CD8-positive, alpha-beta memory T cell (primary cell): ENCODE measurements at places on chromosomes 7 and 10.

DNA sequence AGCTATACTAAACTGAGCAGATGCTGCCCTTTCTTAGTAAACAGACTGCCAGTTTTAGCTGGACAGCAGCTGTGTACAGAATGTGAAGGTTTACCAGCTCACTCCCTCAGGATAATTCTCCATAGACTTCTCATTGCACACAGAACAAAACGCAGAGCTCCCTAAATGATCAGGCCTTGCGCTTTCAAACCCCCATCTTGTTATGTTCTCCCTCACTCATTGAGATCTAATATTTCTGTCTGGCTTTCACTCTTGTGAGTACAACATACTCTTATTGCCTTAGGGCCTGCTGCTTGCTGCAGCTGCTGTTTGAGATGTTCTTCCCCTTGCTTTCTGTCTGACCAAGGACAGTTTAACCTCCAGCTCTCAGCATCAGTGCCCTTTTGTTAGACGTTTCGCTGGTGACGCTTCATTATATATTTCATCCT lies 17.3 kb downstream of the VWDE start:
- no peaks in the 10 kb centered on the region for H3K4me1 ChIP-seq
- H3K27me3 ChIP-seq, result no peaks in the 10 kb centered on the region
- no peaks in the 10 kb centered on the region for H3K36me3 ChIP-seq
- H3K27ac ChIP-seq, result peak overlapping the region; percentile 10
- DNase-seq, result no peak
- H3K4me3 ChIP-seq, result no peak overlapping the region

- no peak overlapping the region for H3K27ac ChIP-seq
- no peak overlapping the region for H3K4me3 ChIP-seq
- peak; percentile 73 for DNase-seq
- peaks cover 26% of the 10 kb centered on the region for H3K36me3 ChIP-seq
- H3K27me3 ChIP-seq, result no peaks in the 10 kb centered on the region
These were observed 10.9 kb downstream of the SEC31B start for GRCh38 chr10:100508691-100509150.

GRCh38 chr7:81590131-81590530 lies 179.7 kb downstream of the HGF start:
- H3K27ac ChIP-seq, result no peak overlapping the region
- no peaks in the 10 kb centered on the region for H3K36me3 ChIP-seq
- H3K4me1 ChIP-seq, result no peaks in the 10 kb centered on the region
- H3K27me3 ChIP-seq, result no peaks in the 10 kb centered on the region
- no peak overlapping the region for H3K4me3 ChIP-seq

DNA sequence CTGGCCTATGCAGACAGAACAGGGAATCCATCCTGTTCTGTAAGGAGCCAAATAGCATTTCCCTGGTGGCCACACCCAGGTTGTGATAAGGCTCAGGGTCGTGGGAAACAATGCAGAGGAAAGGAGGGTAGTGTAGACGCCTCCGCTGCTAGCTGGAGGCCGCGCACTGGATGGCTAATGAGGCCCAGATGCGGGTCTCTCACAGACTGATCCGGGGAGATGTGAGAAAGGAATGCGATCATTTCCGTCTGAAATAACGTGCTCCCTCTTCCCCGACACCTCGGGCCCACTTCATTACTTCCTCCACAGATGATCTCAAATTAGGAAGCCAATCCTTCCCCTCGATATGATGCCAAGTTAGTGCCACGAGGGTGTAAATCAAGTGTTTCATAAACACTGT lies 203.3 kb downstream of the TAX1BP1 start:
- no peak overlapping the region for H3K4me3 ChIP-seq
- no peak overlapping the region for H3K27ac ChIP-seq
- H3K4me1 ChIP-seq, result no peaks in the 10 kb centered on the region

DNA sequence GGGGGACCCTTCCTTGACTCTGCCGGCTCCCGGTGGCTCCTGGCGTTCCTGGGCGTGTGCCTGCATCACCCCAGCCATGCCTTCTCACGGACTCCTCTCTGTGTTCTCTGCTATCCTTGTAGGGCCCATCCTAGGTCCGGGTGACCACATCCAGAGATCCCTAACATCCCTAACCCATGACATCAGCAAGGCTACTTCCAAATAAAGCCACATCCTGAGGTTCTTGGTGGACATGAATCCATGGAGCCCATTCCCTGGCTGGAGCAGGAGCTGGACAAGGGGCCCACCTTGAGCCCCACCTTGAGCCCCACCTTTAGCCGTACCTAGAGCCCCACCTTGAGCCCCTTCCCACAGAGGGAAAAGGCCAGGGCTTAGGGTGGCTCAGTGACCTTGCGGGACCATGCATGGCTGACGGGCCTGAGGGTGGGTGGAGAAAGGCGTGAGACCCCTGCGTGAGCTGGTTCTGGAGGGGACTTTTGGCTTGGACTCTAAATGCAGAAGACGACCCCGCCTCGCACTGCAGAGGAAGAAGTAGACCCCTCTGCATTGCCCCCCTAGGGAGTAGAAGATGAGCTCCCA lies 58.5 kb upstream of the INPP5A start:
- H3K27ac ChIP-seq, result no peak overlapping the region
- no peaks in the 10 kb centered on the region for H3K4me1 ChIP-seq
- H3K4me3 ChIP-seq, result no peak overlapping the region
- no peaks in the 10 kb centered on the region for H3K36me3 ChIP-seq
- H3K27me3 ChIP-seq, result no peaks in the 10 kb centered on the region
- no peak for DNase-seq

DNA sequence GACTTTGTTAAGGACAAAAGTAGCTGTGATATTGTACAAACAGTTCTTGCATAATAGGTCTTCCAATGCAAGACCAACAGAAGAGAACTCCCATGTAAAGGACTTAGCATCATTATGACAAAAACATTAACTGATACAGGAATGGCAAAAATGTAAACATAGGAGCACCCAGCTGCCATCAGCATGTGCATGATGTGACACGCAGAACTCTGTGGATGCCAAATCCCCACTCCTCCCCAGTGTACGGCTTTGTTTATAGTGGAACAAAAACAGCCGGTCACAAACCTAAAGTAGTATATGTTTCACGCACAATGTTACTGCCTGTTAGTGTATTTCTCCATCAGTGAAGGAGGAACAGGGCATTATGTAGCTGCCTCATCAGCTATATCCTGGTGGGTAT lies 316.0 kb upstream of the AOAH start:
- no peak overlapping the region for H3K4me3 ChIP-seq
- no peak overlapping the region for H3K27ac ChIP-seq
- DNase-seq, result no peak
- peaks cover 5% of the 10 kb centered on the region for H3K36me3 ChIP-seq

GRCh38 chr10:112461029-112461887 lies 14.2 kb downstream of the VTI1A start:
- H3K27ac ChIP-seq, result no peak overlapping the region
- H3K27me3 ChIP-seq, result no peaks in the 10 kb centered on the region
- no peaks in the 10 kb centered on the region for H3K4me1 ChIP-seq

- no peaks in the 10 kb centered on the region for H3K27me3 ChIP-seq
- H3K4me3 ChIP-seq, result no peak overlapping the region
- DNase-seq, result no peak
- peaks cover 58% of the 10 kb centered on the region for H3K36me3 ChIP-seq
These were observed 43.2 kb downstream of the ALDH18A1 start for GRCh38 chr10:95613330-95613729.

DNA sequence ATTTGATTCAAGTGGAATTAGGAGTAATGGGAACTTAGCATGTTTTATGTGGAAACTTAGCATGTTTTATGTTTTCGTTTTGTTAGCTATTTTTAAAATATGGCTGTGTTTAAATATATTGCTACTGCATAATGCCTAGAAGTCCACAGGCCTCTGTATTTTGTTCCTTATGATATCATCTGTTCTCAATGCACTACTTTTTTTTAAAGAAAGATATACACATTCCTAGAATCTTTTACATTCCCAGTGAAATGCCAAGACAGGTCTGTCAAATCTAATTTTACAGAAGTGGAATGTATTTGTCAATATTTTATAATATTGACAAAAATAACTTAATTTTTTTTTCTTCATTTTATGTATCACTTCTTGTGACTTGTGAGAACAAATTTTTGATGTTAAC lies 51.6 kb downstream of the ST7 start:
- H3K27ac ChIP-seq, result no peak overlapping the region
- H3K36me3 ChIP-seq, result no peaks in the 10 kb centered on the region
- peaks cover 38% of the 10 kb centered on the region for H3K4me1 ChIP-seq
- no peak overlapping the region for H3K4me3 ChIP-seq

- no peak for DNase-seq
- no peaks in the 10 kb centered on the region for H3K36me3 ChIP-seq
- H3K4me1 ChIP-seq, result no peaks in the 10 kb centered on the region
- no peak overlapping the region for H3K4me3 ChIP-seq
These were observed 95.1 kb downstream of the NPY start for GRCh38 chr7:24378871-24379616.

DNA sequence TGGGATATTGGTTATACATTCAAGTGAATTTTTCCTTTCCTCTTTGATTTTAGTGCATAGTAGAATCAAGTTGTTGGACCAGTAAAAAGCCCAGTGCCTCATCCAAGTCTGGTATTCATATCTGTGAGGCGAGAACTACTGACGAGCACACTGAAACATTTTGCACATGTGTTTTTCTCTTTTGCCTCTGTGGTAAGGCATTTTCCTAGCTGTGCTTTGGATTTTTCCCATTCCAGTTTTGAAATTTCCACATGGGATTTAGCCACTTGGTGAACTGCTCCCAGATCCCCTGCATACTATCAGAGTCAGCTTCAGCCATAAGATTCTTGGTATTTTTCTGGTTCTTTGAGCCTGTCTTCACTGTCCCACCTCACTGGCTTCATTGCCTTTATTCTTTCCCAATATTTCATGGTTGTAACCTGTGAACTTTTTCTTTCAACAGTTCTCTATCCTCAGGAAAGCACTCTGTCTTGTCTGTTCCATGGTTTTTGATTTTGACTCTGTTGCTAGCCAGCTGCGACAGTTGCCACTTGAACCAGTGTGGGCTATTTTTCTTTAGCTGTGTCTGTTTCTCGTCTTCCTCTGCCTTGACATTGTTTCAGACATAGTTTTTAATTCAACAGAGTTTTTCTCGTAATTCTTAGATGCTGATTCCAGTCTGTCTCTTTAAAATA lies 239.0 kb downstream of the REEP3 start:
- no peak for DNase-seq
- no peak overlapping the region for H3K27ac ChIP-seq
- H3K4me1 ChIP-seq, result no peaks in the 10 kb centered on the region
- no peaks in the 10 kb centered on the region for H3K36me3 ChIP-seq

- H3K27me3 ChIP-seq, result no peaks in the 10 kb centered on the region
- no peak overlapping the region for H3K4me3 ChIP-seq
- H3K36me3 ChIP-seq, result no peaks in the 10 kb centered on the region
- H3K4me1 ChIP-seq, result no peaks in the 10 kb centered on the region
- DNase-seq, result no peak
- H3K27ac ChIP-seq, result no peak overlapping the region
These were observed 141.2 kb upstream of the HDAC9 start for GRCh38 chr7:18354108-18355085.

GRCh38 chr7:26198133-26198780 lies 2.3 kb downstream of the HNRNPA2B1 start:
- H3K36me3 ChIP-seq, result peaks cover 54% of the 10 kb centered on the region
- no peak for DNase-seq
- peak overlapping the region; percentile 94 for H3K4me3 ChIP-seq
- H3K27ac ChIP-seq, result peak overlapping the region; percentile 93
- H3K4me1 ChIP-seq, result peaks cover 45% of the 10 kb centered on the region
- no peaks in the 10 kb centered on the region for H3K27me3 ChIP-seq

DNA sequence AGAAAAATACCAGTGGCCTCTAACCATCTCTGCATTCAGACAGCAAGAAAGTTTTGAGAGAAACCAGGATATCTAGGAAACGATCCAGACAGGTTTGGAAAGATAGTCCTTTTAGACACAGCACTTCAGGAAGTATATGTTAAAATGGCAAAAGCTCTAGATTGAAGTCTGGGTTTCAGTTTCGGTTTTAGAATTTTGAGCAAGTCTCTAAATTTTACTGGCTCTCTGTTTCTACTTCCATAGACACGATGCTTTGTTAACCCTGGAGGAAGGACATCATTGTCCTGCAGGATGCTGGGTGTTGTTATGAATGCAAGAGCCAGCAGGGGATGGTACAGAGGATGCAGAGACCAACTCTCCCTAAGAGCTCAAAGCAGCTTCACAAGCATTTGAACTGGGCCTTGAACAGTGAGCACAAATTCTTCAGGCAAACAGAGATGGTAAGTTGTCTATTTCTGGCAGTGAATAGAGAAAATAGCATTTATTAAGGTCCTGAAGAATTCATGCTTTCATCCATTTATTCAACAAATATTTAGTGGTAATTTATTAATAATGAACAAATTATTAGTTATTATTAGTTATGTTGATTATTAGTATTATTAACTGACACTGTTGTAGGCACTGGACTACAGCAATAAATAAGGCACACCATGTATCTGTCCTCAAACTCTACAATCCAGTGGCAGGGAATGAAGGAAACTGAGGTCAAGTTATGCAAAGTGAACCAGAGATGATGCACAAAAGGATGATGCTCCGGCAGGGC lies 152.7 kb upstream of the NRP1 start:
- H3K36me3 ChIP-seq, result no peaks in the 10 kb centered on the region
- peak overlapping the region; percentile 17 for H3K4me3 ChIP-seq
- no peaks in the 10 kb centered on the region for H3K27me3 ChIP-seq
- no peak overlapping the region for H3K27ac ChIP-seq
- H3K4me1 ChIP-seq, result no peaks in the 10 kb centered on the region
- no peak for DNase-seq

- peak overlapping the region; percentile 0 for H3K27ac ChIP-seq
- DNase-seq, result no peak
- H3K27me3 ChIP-seq, result no peaks in the 10 kb centered on the region
- H3K4me1 ChIP-seq, result peaks cover 8% of the 10 kb centered on the region
- no peaks in the 10 kb centered on the region for H3K36me3 ChIP-seq
These were observed 119.4 kb downstream of the COL28A1 start for GRCh38 chr7:7416031-7416858.

DNA sequence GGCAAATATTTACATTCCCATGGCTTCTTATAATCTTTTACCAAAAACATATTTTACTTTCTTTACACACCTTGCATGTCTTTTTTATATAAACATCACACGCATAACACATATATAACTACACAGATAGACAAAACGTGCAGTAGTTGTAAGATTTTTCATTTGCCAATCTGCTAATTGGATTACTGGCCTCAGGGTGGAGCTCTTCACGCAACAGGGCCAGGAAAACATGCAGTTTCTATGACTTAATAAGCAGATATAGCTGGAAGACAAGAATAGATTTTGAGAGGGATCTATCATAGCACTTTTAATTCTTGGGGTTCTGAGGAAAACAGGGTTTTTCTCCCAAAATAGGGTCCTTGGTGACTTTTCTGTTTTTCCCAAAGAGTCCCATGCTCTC lies 12.7 kb downstream of the ACADSB start:
- no peak for DNase-seq
- no peaks in the 10 kb centered on the region for H3K36me3 ChIP-seq
- no peaks in the 10 kb centered on the region for H3K4me1 ChIP-seq
- no peak overlapping the region for H3K27ac ChIP-seq

- no peak overlapping the region for H3K4me3 ChIP-seq
- H3K36me3 ChIP-seq, result no peaks in the 10 kb centered on the region
- no peaks in the 10 kb centered on the region for H3K4me1 ChIP-seq
- H3K27me3 ChIP-seq, result peaks cover 3% of the 10 kb centered on the region
- no peak for DNase-seq
These were observed 972 bp upstream of the CXCL12 start for GRCh38 chr10:44385696-44386441.
